ENCODE measurements at places on chromosomes 7 and 10.
A peak's percentile ranks its signal among the peaks of the same experiment; 100 is the strongest.

- DNase-seq: peak; percentile 15
These were observed 29.2 kb upstream of the AP5Z1 start for GRCh38 chr7:4745971-4746919.

DNA sequence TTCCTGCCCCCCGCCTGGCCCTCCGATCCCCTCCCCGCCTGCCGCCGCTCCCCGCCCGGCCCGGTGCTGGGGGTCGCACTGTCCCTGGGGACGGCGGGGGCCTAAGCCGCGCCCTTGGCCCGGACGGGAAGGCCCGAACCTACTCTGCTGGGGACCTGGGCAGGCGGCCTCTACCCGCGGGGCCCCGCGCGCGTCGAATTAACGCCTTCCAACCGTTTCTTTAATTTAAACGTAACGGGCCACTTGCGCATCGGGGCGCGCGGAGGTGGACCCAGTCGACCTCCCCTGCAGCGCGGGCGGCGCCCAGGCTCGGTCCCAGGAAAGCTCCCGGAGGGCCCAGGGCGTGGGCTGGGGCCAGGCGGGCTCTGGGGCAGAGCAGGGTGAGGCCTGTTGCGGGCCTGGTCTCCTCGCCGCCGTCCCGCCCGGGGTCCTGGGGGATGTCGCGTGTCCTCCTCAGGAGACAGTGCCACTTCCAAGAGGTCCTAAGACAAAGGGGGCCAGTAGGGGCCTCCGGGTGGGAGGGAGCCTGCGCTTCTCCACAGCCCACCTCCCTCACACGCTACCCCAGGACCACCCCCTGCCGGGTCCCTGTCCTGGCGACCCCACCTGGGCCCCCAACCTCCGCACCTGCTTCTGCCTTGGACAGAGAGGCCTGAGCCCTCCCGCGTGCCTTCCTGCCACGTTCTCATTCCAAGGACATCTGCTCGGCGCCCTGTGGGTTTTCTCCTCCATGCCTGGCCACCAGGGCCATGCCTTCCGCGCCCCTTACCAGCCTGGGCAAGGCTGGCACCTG lies 658 bp upstream of the PTPRN2 start:
- no peak for DNase-seq

DNA sequence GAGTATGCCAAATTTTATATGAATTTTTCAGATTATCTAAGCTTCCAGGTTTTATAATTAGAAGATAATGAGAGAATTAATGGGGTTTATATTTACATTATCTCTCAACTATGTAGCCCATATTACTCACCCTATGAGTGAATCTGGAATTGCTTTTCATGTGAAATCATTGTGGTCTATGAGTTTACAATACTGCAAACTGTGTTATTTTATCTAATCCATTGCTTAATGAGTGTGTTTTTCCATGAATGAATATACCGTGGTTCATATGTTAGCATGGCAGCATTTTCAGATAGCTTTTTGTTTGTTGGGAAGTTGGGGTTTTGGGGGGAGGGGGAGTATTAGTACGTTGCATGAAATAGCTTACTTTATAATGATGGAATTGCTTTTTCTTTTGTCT lies 44.5 kb downstream of the FGFBP3 start:
- no peak for DNase-seq

DNA sequence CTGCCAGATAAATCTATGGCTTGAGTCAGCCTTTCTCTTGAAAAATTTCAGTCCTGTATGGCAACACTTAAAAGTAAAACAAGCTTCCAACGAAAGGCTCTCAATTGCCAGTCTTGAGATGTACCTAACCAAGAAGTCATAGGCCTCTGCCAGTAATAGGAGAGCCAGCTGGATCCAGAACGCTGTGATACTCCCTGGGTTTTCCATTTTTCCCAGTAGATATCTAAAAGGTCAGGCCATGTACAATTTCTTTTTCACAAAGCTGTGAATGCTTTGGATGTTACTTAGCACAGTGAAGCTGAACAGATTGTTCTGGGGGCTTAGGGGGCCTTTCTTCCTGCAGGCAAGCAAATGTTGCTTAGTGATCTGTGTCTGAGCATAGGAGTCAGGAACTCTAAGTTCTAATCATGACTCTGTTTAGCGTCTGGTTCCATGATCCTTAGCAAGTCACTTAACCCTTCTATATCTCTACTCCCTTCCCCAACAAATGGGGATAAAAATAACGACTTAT lies 86.5 kb downstream of the ARMH3 start:
- no peak for DNase-seq

DNA sequence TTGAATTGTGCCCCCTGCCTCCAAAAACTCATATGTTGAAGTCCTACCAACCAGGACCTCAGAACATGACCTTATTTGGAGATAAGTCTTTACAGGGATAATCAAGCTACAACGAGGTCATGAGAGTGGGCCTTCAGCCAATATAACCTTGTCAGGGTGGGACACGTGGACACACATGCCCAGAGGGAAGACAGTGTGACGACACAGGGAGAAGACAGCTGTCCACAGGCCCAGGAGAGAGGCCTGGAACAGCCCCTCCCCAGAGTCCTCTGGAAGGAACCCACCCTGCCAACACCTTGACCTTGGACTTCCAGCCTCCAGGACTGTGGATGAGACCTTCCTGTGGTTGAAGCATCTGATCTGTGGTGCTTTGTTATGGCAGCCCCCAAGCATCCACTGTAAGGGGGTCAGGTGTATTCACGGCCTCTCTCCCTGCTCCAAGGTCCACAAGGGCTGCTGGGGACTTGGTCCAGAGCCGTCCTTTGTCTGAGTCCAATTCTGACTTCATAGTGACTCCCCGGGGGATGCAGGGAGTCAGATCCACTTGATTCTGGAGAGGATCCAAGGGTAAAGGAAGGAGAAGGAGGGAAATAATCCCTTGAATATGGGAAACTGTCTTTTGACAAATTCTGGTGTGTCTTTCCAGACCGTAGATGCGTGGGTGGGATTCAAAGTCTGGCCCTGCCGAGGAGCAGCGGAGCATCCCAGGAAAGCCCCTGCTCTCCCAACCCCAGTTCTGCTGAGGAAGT lies 7.0 kb downstream of the CALML3 start:
- DNase-seq: no peak
